ENCODE measurements at places on chromosomes 13 and 19.

DNA sequence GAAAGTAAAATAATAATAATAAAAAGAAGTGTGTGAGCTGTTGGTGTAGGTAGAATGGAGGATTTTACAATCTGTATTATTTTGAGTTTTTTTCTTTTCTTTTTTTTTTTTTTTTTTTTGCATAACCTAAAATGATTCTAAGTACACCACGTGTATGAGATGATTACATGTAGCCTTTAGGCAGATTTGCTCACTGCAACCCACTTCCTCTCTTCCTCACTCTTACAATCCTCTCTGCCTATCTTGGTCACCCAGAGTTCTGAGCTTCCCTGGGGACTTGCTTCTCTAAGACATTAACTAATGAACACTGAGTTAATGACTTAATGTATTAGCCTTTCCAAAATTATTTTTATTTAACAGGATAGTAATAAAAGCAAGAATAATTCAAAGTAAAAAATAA is 1169.6 kb downstream of the EFNB2 start:
- DNase-seq = no peak

- no peak for DNase-seq
Measured at GRCh38 chr13:75440100-75440499, 41.9 kb downstream of the TBC1D4 start.

DNA sequence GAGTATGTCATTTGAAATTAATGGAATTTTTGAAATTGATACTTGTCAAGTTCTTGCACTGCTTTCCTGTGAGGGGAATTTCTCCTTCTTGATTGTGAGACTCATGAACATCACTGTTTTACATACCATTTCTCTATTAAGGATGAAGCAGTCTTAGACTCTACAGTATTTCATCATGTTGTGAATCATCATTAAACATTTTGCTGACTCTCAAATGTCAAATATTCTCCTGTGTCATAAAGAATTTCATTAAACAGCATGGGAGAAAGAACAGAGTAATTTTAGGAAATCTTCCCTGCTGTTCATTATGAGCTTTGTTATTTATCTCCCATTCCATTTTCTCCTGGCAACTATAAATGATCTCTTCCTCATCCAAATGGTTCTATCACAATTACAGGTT is 729.0 kb downstream of the PCDH9 start:
- no peak for DNase-seq

- DNase-seq = no peak
Measured at GRCh38 chr13:45333977-45334922, 6.7 kb downstream of the TPT1 start.

DNA sequence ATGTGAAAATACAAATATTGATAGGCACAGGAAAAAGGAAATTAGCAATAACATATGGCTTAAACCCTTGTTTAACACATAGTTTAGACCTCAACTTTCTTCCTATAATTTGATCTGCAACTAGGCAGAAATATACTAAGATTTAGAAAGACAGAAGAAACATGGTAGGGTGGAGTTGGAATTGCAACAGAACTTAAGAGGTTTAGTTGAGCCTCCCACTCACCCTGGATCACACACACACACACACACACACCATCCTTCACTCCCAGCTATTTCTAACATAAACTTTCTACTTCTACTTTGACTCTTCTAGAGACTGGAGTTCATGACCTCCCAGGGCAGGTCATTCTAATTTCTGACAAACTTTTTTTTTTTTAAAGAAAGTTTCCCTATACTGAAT is 47.4 kb downstream of the FLT3 start:
- no peak for DNase-seq

GRCh38 chr13:113883314-113883811 is 19.5 kb upstream of the GAS6 start:
- no peak for DNase-seq

GRCh38 chr13:51612867-51613266 is 28.6 kb downstream of the WDFY2 start:
- no peak for DNase-seq

DNA sequence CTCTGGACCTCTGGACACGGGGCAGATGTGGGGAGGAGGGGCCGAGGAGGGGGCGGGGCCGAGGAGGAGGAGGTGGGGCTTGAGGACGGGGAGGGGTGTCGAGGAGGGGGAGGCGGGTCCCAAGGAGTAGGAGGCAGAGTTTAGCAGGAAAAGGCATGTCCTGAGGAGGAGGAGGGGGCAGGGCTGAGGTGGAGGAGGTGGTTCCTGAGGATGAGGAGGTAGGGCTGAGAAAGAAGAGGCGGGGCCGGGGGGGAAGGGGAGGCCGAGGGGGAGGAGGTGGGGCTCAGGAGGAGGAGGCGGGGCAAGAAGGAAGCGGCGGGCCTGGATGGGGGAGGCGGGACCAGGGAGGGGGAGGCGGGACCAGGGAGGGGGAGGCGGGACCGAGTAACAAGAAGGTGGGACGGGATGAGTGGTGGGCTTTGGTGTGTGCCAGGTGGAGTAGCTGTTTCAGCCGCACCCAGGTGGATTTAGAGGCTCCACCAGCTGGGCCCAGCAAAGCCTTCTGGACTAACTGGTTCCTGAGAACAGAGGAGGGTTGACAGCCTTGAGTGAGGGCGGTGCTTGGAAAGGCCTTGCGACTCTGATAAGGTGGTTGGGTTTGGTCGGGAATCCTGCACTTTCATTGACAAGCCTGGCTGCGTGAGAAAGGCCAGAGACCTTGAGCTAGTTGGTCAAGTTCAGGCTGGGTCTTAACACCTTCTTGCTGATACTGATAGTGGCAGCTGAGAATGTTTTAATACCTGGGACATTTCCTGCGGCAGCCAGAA is 7.7 kb downstream of the TECR start:
- no peak for DNase-seq

- DNase-seq = no peak
Measured at GRCh38 chr13:77916488-77916887, 2.1 kb downstream of the EDNRB start.

- DNase-seq = no peak
Measured at GRCh38 chr13:78060966-78061365, 142.3 kb upstream of the EDNRB start.

DNA sequence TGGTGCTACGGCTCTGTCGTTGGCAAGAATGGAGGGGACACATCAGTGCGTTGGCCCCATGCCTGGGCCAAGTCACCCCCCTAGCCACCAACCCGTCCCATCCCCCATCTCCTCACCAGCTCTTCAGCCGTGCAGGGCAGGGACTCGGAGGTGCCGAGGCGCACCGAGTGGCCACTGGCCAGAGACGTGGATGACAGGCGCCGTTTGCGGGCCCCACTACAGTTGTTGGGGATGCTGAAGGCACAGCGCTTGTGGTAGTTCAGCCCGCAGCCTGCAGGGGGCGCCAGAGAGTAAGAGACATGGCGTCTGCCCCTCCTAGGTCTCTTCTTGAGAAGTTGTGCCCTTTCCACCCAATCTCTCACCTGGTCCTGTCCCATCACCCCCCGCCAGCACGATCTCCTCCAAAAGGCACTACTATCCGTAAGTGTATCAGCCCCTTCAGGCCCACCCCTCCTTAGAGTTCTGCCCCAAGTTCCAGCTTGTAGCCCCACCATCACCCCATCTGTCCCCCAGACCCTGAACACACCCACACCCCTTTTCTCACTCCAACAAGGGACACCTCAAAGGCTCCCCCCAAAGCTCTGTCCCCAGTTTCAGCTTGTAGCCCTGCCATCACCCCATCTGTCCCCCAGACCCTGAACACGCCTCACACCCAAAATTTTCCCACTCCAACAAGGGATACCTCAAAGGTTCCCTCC is 12.4 kb downstream of the PRKD2 start:
- no peak for DNase-seq

DNA sequence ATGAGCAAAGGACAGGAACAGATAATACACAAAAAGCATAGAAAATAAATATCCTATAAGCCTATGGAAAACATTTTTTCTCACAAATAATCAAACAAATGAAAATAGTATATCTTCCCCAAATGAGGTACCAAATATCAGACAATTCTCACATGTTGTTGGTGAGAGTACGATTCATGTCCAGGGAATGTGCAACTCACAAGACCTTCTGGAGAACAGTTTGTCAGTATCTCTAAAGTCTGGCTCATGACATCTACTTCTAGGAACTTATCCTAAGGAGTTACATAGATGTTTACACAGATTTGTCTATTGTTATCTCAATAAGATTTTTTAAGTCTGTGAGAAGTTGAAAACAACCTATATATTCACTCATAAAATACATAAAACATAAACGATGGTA is 80.3 kb upstream of the ARHGEF7 start:
- DNase-seq = no peak

DNA sequence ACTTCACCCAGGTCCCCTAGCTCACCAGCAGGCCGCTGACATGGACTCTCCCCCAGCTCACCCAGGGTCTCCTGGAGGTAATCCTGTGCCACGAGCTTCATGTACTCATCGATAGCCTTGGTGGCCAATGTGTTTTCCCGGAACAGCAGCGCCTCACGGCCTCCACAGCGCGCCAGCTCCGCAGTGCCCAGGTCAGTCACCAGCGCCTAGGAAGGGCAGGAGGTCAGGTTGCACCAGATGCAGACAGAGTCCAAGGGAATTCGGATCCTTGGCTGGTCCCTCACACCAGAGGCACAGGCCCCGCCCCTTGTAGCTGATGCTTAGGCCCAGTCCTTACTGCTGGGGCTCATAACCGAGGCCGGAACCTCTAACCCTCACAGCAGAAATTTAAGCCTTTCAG is 6.7 kb upstream of the WIZ start:
- no peak for DNase-seq

GRCh38 chr13:100580045-100580444 is 8.5 kb downstream of the GGACT start:
- no peak for DNase-seq

- no peak for DNase-seq
Measured at GRCh38 chr19:12723641-12724426, at the start of gene TNPO2. Gene TNPO2 (minus strand): TSS chr19:12723932. CDS start chr19:12720977, 2,955 bp downstream.

- no peak for DNase-seq
Measured at GRCh38 chr13:91072486-91072885, 275.0 kb upstream of the MIR17HG start.

GRCh38 chr19:3033595-3034405 is 4.7 kb upstream of the TLE2 start:
- no peak for DNase-seq

GRCh38 chr13:42401376-42401775 is 129.4 kb downstream of the AKAP11 start:
- no peak for DNase-seq

Data from AG09319 (cell line).